T-helper 1 cell (primary cell): ENCODE measurements at places on chromosomes 11 and 22.

- no peak for DNase-seq
These were observed 23.2 kb upstream of the ST3GAL4 start for GRCh38 chr11:126332221-126332711.

DNA sequence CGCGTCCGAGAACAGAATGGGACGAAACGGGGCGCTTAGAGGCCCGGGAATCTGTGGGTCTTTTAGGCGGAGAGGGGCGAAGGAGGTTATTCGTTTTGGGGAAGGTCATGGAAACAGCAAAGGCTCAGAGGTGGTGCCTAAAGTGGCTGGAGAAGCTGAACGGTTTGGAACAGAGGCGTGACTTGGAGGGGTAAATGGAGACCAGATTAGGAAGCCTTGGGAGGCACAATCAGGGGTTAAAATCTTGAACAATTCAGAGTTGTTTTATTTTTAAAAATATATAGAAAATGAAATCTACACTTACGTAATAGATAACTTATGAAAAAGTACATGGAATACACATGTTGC lies 247 bp upstream of the PLAAT5 start:
- DNase-seq: no peak

DNA sequence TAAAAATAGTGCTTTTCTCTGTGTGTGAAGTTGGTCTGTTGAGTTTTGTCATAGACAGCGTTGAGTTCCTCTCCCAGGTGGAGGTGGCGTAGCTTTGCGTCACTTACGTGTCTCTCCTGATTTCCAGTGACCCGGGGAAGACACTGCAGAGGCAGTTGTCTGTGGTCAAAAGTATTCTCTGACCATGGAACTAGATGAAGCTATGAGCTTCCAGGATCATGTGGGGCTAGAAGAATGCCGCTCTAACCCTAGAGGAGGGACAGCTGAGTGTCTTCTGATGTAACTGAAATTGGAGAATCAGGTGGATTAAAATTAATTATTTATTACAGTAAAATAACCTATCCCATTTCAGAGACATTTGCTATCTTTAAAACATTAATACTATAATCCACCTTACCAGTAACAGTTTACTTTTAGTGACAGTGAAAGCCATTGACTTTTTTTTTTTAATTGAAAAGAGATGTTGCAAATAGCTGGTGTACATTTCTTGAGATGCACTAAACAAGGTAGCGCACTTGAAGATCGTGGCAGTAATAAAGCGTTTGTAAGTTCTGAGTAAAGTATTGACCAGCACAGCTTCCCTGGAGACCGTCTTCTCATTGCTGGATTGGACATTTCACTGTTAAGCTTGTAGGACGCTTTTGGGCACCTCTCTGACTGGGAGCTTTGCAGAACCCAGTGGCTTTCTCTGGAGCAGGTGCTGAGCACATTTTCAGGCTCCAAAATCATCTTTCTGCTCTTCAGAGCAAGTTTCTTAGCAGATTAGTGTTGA lies 9.7 kb downstream of the CAT start:
- no peak for DNase-seq

- DNase-seq: no peak
These were observed 2.1 kb upstream of the DGKZ start for GRCh38 chr11:46345131-46345597.

- no peak for DNase-seq
These were observed 6.5 kb downstream of the FZD4 start for GRCh38 chr11:86948733-86949132.
